ENCODE measurements at places on chromosomes 1 and 21.

- DNase-seq: no peak
Measured at GRCh38 chr1:115781851-115782250, 13.3 kb upstream of the CASQ2 start.

GRCh38 chr1:63675420-63675931, 82.3 kb downstream of the PGM1 start:
- no peak for DNase-seq

DNA sequence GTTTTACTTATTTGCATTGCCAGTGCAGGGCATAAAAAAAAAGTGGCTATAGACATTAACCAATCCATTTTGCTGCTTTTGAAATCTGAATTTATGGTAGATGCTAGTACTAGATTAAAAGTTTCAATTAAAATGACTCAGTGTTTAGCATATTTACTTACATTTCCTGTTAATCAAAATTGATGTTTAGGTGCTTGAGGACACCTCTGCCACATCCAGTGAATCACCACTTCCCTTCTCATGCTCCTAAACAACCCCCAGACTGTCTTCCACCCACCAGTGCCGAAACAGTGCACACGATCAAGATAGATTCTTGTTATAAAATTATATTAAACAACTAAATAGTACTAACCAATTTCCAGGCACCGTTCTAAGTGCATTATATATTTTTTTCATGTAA, 32.7 kb downstream of the HSD17B7 start:
- DNase-seq: no peak

DNA sequence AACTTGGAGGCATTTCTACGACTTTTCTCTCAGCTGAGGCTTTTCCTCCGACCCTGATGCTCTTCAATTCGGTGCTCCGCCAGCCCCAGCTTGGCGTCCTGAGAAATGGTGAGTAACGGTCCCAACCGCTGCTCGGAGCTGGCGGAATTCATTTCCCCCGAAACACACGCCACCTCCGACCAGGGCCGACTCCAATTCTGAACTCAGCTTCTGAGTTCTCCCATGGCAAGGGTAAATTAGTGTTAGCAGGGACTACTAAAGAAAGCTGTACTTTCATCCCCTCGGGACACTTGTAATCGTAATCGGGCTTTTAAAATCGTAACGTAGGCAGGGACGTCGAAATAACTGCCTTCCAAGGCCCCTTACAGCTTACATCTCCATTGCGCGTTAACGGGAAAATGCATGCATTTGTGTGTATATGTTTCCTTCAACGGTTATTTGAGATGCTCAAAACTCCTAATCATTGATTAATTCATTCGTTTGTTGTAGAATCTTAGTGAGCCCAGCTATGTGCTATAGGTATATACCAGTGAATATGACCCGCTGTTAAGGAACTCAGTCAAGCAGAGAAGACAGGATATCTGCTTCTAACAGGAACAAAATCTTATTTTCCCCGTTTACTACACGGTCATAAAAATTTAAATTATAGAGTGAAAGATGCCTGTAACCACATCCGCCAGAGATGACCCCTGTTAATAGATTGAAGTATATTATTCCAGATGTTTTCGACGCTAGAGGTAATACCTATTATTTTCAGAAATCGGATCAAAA, 472 bp downstream of the DTL start:
- DNase-seq: no peak

DNA sequence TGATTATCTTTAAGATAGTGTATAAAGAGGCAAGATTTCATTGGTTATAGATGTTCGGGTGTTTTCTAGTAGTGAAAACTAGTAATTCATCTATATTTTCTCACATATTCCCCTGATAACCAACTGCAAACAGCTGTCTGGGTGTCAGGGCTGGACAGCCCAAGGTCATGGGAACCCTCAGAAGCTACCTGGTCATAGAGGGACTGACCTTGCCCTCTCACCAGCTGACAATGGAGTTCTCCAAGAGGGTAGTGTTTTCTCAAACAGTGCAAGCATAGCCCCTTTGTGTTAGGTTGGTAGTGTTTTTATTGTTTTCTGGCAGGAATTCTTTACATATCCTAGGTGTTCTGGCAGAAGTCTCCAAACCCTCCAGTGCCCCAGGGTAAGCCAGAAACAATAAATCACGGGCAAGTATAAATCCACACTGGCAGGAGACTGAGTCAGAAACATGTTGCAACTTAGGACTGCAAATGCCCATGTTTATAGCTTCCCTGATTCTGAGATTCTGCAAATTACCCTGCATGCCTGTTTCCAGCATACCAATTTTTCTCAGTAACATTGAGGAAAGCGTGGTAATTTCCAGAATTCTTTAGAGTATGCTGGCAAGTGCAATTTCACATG, 82.8 kb upstream of the ATP1A1 start:
- DNase-seq: no peak
